NCI-H1436 (cell line): ENCODE measurements at places on chromosomes 12 and 14.

DNA sequence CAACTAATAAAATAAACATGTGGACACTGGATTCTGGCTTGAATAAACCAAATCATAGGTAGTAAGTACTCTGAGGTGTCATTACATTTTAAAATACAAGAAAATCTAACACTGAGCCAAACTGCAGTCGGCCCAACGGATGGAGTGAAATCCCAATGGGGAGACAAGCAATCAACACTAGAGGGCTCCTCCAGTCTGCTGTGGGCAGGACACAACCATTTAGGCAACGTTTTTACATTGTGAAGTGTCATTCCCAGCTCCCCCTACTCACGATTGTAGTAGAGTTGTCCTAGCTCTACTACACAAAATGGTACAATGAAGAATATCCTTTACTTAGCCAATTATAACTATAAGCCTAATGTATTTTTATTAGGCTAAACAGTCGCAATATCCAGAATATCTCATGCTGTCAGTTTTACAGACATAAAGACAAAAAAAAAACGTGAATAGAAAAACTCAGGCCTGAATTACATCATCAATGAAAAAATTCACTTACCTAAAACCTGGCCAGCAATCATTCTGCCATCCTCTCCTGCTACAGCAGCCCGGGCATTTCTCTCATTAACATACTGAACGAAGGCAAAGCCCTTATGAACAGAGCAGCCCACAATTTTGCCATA, 35.7 kb downstream of the HNRNPC start:
- peak; percentile 13 for DNase-seq

DNA sequence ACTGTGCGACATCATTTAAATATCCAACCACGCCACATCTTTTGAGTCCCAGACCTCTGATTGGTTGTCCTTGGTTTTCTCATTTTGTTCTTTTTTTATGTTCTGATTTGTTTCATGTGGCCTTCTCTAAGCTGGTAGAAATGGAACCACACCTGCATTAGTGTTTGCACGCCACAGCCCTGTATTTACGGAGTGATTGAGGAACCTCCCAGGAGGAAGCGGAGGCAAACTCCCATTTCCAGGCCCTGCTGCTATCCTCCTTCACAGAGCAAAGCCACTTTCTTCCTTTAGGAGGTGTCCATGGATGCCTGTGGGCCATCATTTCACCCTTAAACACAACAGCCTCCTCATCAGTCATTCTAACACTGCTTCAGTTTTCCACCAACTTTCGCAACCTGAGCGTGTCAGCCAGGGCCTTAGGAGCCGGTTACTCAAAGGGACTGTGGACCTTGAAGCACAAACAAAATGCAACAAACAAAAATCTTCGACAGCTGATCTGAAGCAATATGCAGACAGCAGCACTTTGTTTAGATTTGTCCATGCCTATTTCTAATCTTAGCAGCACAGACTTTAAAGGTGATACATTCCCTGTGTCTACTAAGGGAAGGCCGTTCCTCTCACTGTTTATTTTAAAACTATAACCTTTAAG, 1258.1 kb upstream of the TMEM132C start:
- no peak for DNase-seq

GRCh38 chr14:78997811-78998210, 827.6 kb downstream of the NRXN3 start:
- DNase-seq = peak; percentile 22

- DNase-seq = no peak
These were observed 279.8 kb downstream of the DUSP6 start for GRCh38 chr12:89072294-89073026.

DNA sequence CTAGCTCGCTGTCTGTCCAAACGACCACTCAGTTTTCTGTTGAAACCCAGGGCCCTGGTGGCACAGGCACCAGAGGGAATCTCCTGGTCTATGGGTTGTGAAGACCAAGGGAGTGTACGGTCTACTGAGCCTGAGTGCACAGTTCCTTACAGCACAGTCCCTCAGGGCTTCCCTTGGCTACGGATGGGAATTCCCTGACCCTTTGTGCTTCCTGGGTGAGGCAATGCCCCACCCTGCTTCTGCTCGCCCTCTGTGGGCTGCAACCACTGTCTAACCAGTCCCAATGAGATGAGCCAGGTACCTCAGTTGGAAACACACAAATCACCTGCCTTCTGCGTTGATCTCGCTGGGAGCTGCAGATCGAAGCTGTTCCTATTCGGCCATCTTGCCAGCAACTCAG, 22.6 kb downstream of the GPHN start:
- no peak for DNase-seq

DNA sequence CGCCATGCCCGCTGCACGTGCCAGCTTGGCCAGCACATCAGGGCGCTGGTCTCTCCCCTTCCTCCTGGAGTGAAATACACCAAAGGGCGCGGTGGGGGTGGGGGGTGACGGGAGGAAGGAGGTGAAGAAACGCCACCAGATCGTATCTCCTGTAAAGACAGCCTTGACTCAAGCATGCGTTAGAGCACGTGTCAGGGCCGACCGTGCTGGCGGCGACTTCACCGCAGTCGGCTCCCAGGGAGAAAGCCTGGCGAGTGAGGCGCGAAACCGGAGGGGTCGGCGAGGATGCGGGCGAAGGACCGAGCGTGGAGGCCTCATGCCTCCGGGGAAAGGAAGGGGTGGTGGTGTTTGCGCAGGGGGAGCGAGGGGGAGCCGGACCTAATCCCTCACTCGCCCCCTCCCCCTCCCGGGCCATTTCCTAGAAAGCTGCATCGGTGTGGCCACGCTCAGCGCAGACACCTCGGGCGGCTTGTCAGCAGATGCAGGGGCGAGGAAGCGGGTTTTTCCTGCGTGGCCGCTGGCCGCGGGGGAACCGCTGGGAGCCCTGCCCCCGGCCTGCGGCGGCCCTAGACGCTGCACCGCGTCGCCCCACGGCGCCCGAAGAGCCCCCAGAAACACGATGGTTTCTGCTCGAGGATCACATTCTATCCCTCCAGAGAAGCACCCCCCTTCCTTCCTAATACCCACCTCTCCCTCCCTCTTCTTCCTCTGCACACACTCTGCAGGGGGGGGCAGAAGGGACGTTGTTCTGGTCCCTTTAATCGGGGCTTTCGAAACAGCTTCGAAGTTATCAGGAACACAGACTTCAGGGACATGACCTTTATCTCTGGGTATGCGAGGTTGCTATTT, 914 bp upstream of the CCND2 start:
- no peak for DNase-seq

DNA sequence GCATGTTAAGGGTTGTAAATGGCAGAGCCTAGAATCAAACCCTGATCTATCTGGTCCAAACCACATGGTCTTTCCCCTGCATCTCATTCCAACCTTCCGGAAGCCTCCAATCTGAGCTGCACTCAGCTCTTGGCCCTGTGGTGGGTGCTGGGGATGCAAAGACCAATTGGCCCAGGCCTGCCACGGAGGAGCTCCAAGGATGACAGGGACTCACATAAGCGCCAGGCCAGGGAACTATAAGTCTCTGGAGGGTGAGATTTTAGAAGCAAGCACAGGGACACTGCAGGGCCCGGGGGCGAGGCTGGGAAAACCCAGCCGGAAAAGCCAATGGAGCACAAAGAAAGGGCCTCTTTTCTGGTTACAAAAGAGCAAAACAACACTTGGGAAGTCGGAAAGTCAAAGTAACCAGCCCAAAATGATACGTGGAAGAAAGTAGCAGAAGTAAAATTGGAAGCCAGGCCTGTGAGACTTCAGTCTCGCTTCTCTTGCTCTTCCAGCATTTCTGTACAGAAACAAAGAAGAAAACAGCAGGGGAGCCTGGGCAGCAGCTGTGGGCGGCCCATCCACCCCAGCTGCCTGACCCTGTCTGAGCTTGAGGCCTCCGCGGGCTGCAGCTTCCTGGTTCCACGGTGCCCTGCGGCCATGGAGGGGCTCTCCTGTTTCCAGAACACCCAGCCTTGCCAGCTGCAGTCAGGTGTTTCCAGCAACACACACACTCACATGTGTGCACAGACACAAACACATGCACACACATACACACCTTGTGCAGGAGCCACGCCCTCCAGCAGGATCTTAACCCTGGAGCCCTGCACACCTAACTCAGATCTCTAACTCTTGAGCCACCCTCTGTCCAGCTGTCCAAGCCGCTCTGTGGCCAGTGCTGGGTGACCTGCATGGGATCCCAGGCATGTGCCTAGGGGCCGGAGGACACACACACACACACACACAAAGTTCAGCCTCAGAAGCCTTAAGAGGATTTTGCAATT, 178.2 kb downstream of the BCL11B start:
- no peak for DNase-seq

DNA sequence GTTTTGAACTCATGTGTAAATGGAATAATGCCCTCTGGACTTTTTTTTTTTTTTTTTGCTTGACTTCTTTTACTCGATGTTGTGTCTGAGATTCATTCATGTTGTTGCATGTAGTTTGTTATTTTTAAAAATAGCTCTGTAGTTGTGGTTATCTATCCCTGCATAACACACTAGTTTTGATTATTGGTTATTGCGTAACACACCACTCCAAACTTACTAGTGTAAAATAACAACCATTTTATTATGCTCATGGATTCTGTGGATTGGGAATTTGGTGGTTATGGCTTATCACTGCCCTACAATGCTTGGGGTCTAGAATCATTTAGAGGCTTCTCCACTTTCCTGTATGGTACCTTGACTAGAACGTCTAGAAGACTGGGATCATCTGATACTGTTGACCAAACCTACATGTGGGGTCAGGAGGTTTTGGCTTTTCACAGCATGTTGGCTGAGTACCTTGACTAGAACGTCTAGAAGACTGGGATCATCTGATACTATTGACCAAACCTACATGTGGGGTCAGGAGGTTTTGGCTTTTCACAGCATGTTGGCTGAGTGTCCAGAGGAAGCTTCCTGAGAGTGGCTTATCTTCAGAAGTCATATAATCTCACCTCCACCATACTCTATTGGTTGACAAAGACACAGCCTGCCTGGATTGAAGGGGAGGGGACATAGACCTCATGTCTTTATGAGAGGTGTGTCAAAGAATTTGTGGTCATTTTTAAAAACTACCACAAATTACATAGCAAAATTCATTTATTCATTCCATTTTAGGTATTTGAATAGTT, 11.6 kb downstream of the VRK1 start:
- no peak for DNase-seq

DNA sequence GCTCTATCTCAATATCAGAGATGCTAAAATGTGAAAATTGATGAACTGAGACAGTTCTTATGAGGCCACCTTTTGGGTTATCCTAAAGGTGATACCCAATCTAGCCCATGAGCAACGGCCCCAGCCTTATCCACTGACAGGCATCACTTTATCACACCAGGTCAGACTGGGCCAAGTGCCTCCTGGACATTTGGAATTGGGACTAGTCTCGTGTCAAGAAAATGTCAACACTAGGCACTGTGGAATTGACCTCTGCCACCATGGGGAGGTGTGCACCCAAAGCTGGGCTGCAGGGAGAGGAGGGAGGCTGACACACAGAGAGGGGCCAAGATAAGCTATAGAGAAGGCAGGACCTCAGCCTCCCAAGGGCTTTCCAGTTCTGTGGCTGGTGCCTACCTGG, 78.5 kb upstream of the ZFP36L1 start:
- no peak for DNase-seq

DNA sequence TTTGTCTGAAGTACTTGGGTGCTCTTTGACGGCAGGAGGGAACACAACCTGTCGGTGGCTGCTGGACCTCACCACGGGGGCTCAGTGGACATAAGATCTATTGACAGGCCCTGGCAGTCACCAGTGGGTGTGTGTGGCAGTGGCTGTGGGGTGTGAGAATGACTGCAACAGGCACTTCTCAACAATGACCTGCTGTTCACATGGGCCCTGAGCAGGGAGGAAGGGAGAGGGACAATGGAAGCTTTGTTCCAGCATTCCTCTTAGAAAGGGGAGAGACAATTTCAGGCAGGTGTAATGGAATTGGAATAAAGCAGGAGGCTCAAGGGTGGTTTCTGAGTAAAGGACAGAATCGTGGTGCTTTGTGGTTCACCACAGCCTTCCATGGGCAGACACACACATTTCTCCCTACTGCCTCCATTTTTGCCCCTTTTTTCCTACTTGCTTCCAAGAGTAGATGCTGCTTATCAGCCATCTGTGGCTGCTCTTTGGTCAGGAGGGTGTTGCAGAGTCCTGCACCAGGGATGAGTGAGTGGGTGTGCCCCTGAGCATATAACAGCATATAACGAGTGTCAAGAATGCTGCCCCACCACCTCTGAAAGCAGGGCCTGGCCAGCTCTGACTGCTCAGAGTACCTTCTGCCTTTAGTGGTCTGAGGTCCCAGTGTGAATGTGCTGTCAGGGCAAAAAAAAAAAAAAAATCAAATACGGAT, 267.7 kb downstream of the RASSF9 start:
- DNase-seq = no peak

DNA sequence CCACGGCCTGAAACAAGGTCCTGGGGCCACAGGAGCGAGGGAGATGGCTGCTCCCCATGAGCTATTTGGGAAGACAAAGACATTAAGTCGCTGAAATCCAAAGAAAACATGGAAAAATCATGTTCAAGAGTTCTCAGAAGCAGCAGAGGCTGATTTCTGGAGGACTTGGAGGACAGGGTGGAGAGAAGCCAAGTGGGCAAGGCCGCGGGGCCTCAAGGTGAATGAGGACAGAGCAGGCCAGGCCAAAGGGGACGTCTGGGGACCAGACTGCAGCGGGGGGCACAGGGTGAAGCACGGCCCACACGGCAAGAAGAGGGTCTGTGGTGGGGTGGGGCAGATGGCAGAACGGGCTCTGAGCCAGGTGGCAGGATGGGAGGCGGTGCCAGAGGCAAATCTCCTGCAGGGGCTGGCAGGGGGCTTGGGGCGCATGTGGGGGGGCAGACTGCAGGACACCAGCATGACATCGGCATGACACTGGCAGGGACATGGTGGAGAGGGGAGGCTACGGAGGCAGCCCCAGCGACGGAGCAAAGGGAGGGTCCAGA, 48.9 kb downstream of the RNF34 start:
- DNase-seq = no peak

DNA sequence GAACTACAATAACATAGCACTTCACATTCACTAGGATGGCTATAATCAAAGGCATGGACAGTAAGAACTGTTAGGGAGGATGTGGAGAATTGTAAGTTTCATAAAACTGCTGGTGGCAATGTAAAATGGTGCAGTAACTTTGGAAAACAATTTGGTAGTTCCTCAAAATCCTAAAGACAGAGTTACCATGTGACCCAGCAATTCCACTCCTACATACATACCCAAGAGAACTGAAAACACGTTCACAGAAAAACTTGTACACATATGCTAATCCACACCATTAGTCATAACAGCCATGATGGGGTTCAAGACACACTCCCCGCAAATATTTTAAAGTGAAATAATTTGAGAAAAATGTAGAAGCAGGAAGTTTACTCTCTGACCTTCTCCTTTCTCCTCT, 31.7 kb downstream of the GALC start:
- DNase-seq = no peak
